ENCODE measurements at places on chromosomes 12 and 14.

- DNase-seq, result no peak
Observed at GRCh38 chr14:77918448-77918847, 118.5 kb downstream of the ADCK1 start.

GRCh38 chr12:117148642-117149041 is 41.6 kb downstream of the FBXO21 start:
- DNase-seq, result no peak

- DNase-seq, result no peak
Observed at GRCh38 chr14:21023174-21023573, 1.7 kb downstream of the NDRG2 start.

GRCh38 chr12:13156277-13156676 is 40.2 kb upstream of the EMP1 start:
- no peak for DNase-seq

GRCh38 chr14:69044965-69045555 is 66.0 kb upstream of the ACTN1 start:
- DNase-seq, result no peak

- DNase-seq, result no peak
Observed at GRCh38 chr14:99936056-99936455, 129.2 kb upstream of the EVL start.

GRCh38 chr14:61517911-61518384 is 177.4 kb upstream of the HIF1A start:
- DNase-seq, result no peak

DNA sequence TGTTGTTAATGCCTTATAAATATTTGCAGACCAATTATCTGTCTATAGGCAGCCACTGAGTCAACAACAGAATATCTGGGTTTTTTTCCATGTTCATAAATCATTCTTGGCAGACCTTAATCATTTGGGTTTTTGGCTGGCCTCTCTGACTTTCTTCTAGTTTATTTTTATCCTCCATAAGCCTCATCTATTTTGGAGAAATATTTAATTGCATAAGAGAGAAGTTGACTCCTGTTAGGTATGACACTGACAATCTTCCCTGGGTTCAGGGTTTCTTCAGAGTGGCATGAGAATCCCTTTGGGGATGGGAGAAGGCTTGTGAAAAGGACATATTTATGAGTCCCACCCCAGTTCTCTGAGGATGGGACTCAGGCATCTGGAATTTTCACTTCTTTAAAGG is 299.8 kb downstream of the NRXN3 start:
- no peak for DNase-seq

DNA sequence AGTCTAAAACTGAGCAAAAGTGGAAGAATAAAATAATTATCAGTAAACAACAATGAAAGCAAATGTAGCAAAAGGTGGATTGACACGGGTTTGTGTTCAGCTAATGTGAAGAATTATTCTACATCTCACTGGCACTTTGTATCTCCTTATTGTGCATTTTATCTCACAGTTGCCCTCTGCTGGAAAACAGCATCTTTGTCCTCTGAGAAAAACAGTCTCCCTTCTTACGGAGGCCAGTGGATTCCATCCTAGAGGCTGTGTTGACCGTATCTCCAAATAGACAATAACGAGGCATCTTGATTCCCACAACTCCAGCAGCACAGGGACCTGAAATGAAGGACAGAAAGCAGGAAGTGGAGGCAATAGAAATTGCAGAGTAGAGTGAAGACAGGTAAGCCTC is 51.3 kb upstream of the PLBD1 start:
- DNase-seq, result no peak

DNA sequence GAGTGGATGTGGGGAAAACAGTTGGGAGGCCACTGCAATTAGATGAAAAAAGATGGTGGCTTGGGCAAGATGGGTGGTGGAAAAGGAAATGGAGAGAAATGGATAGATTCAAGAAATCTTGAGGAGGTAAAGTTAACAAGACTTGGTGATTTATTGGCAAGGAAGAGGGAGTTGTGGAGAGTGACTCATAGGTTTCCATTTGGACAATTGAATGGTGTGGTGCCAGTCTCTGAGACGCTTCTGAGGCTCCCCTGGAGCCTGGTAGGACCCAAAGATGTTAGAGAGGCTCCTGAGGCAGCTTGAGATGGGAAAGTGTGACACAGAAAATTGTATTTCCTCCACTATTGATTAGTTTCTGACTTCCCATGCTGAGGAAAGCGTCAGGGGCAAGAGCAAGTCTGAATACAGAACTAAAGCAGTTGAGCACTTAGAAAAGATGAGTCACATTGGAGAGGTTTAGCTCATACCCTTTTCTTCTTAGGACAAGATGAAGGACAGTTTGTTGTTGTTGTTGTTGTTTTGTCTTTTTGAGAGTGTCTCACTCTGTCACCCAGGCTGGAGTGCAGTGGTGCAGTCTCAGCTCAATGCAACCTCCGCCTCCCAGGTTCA is 4.5 kb downstream of the PRPF40B start:
- DNase-seq, result no peak

DNA sequence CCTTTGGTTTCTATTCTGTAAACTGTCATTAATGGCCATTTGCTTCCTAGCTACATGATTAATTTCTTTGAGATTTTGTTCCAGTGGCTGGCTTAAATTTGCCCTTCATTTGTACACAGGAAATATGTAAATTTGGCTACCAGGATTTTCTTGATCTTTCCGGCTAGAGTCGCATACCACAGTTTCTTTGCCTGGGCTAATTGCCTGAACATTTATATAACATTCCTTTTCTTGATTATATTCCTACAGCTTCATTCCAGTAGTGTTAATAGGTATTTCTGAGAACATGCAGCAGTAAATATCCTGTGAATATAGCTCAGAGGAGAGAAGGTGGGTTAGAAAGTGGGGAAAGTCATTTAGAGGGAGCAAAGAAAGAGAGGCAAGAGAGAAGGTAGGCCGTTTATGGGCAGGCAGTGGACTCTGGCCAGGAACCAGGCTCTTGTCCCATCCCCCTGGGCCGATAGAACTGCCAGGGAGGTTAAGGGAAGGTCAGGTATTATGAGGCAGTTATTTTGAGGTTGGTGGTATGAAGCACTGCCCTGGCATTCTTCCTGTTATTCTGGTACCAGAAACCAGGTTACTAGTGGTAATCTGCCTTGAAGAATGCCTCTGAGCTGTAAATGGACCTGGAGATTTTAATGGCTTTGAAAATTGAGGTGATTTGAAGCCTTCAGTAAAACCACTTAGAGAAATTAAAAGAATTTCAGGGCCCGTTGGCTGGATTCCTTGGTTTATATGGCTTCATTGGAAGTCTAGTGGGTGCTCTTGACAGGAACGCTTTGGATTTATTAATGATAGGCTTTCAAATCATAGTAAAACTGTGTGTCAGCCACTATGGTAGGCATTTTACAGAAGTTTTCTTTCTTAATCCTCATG is 4.4 kb downstream of the RNF10 start:
- DNase-seq, result no peak

DNA sequence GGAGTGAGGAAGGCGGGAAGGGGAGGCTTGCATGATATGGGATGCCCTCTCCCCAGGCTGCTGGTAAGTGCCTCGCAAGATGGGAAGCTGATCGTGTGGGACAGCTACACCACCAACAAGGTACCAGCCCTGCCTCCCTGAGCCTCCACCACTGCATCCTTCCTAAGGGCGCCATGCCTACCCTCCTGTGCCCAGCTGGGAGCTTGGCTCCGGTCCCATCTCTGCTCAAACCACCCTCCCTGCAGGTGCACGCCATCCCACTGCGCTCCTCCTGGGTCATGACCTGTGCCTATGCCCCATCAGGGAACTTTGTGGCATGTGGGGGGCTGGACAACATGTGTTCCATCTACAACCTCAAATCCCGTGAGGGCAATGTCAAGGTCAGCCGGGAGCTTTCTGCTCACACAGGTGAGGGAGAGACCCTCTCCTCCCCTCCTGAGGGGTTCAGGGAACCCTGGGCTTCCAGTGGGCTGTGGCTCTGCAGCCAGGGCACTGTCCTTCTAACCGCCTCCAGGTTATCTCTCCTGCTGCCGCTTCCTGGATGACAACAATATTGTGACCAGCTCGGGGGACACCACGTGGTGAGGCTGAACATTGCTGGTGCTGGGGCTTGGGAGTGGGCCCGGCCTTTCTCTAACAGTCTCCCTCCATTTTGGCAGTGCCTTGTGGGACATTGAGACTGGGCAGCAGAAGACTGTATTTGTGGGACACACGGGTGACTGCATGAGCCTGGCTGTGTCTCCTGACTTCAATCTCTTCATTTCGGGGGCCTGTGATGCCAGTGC is 2.6 kb downstream of the GNB3 start:
- no peak for DNase-seq

DNA sequence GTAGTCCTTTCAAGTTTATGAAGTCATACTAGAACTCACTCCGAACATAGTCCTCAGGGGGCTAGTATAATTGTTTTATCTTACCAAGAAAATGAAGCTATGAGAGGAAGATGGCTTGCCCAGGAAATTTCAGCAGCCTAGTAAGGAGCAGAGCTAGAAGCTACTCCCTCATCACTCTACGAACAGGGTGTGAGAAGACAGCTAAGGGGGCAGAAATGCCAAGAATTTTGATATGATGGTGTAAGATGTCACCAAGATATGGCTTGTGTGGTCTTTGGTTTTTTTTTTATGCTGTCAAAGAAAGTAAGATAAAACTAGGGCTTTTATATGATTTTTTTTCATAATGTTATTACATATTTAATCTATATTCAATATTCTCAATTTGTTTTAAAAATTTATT is 47.6 kb downstream of the PRICKLE1 start:
- DNase-seq, result no peak
